ENCODE measurements at places on chromosomes 4 and X.

GRCh38 chr4:68283095-68283494 is 37.6 kb upstream of the TMPRSS11B start:
- no peak for DNase-seq

- DNase-seq = no peak
Measured at GRCh38 chr4:147831551-147832171, 99.8 kb downstream of the ARHGAP10 start.

DNA sequence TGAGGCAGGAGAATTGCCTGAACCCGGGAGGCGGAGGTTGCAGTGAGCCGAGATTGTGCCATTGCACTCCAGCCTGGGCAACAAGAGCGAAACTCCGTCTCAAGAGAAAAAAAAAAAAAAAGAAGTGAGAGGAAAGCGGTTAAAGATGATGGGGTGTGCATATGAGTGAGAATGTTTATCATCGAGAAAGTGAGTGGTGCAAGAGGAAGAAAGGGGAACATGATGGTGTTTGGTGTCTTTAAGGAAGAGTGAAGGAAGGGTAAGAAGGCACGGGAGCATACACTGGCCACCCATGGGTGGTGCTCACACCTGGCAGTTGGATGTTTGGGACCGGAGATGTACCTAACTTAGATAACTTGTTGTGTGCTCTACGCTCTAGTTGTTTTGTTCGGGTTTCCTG is 62.2 kb downstream of the STOX2 start:
- DNase-seq = no peak

DNA sequence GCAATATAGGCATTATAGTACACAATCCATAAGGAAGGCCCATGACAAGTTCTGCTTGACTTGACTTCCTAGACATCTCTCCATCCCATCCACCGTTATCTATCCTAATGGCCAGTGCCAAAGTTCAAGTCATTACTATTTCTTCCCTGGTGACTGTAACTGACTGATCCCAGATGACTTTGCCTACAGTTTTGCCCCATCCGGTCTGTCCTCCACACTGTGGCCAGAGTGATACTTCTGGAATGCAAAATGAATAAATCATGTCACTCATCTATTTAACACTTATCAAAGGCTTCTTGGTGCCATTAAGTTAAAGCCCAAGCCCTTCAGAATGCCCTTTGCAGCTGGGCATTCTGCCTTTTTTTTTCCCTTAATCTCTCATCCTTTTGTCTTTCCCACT is 130.8 kb downstream of the PPARGC1A start:
- DNase-seq = no peak

DNA sequence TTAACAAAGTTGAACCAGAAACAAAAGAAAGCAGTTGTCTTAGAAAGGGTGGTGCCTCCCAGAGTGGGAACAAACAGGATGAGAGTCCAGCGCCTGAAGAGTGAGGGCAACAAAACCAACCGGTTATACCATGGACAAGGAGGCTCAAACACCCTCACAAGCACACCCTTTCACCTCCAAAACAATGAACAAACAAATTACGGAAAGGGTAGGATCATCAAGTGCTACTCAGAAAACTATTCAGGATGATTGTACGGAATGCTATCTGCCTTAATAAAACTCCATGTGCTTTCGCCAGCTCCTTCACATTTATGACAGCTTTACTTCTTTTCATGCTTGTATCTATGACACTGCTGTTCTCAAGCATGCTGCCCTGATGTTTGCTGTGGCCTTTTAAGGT is 26.8 kb downstream of the SLC39A8 start:
- DNase-seq = no peak

GRCh38 chrX:153999359-154000037 is 20.2 kb downstream of the IRAK1 start:
- no peak for DNase-seq

DNA sequence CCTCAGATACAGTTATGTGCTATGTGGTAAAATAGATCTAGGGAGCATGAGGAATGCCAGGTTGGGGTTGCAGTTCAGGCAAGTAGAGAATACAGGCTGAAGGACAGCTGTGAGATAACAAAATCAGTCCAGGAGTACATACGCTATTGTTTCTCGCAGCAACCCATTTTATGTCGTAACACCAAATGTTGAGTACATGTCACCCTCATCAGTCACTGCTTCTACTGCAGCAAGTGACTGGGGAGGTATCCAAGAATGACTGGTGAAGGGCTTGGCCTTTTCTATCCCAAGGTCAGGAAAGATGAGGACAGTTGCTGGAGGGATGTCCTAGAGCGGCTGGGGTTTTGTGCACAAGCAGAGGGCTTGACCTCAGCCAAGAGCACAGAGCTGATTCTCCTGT is 172.1 kb downstream of the CBR4 start:
- no peak for DNase-seq

GRCh38 chr4:169293343-169294176 is 22.8 kb upstream of the SH3RF1 start:
- DNase-seq = no peak

DNA sequence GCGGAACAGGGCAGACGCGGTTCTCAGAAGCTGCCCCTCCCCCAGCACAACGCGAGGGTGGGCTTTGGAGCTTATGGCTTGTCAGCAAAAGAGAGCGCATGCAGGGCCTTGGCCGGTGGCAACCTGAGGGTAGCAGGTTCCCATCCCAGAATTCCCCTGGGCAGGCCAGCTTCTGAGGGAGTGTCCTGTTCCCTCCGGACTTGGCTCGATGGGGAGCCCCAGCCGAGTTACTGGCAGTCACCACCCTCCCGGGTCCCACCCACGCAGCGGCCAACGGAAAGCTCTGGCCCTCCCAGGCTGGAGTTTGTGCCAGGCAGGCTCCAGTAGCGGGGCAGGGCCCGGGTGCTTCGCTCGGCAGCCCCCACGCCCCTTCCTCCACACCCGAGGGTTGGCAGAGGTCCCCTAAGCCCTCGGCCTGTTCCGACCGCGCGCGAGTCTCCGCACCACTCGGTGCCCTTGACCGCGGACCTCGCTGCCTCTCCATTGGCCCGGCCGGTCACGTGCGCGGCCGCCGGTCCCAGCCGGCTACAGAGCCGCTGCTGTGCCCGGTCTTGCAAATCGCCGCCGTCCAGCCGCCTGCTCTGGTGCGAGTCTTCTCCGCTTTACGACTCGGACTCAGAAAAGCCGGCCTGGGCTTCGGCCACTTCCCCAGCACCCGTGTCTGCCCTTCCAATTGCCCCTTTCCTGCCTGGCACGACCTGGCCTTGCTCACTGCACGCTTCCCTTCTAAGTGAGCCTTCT is 20.9 kb upstream of the MTM1 start:
- no peak for DNase-seq

GRCh38 chrX:151513472-151513871 is 50.0 kb upstream of the PASD1 start:
- DNase-seq = no peak

- DNase-seq = no peak
Measured at GRCh38 chr4:26476545-26476944, 13.7 kb downstream of the CCKAR start.

DNA sequence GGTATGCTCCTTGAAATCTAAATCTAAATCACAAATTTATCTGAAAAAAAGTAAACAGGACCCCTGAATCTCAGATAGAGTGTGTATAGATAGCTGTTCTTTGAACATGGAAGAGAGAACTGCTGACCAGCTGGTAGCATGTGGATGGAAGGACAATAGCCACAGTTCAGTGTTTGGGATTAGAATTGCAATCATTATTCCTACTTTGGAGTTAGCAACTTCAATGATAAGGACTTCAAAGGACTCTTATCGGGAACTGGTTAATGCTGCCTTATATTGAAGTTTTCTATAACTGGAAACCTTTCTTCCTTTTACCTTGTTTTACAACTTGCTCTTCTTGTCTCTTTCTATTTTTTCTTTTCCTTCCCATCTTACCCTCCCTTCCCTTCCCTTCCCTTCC is 5.0 kb downstream of the AFM start:
- DNase-seq = no peak
